ENCODE measurements at places on chromosomes 3 and 15. TPM values are rescaled to one million over a fixed set of nuclear protein-coding genes. Genes with fewer than 3 reads are reported as not detected.

Gene POLQ
- total RNA-seq, result 10.8 TPM

Gene ADAMTS7
- total RNA-seq, result 64.7 TPM

Gene ADAMTSL3
- not detected for total RNA-seq

Gene KCNAB1
- total RNA-seq, result 11.7 TPM

Measured in endothelial cell of umbilical vein (primary cell).